Activated CD8-positive, alpha-beta memory T cell treated with anti-CD3 and anti-CD28 coated beads, Interleukin-2, amount 50 U/mL, for 4 hours (primary cell): ENCODE measurements at places on chromosomes 7 and 10.

DNA sequence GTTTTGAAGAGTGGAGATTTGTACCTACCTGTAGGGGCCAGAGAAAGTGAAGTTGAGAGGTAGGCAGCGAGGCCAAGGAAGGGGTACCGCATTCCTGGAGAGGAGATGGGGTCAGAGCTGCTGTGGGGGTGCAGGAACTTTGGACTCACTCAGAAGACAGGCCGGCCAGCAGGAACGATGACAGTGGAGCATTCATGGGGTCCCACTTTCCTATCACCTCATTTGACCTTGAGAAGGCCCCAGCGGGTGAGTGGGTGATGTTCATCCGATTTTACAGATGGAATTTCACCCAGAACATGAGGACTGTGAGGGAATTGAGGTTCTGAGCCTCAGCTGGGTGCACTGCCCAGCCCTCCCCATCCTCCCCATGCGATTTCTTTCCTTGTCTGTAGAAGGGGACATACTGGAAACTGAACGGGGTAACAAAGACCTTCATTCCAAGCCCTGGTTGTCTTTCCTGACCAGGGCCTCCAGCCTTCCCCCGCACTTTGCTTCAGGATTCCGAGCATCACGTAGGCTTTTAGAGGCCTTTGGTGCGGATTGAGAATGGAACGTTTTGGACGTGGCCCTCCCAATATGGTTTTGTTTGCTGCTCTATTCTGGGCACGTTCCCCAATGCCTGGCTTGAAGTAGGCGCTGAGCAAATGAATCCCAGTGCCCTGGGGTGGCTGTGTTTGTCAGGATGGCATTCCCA lies 87.3 kb downstream of the ADCY1 start:
- DNase-seq: no peak

DNA sequence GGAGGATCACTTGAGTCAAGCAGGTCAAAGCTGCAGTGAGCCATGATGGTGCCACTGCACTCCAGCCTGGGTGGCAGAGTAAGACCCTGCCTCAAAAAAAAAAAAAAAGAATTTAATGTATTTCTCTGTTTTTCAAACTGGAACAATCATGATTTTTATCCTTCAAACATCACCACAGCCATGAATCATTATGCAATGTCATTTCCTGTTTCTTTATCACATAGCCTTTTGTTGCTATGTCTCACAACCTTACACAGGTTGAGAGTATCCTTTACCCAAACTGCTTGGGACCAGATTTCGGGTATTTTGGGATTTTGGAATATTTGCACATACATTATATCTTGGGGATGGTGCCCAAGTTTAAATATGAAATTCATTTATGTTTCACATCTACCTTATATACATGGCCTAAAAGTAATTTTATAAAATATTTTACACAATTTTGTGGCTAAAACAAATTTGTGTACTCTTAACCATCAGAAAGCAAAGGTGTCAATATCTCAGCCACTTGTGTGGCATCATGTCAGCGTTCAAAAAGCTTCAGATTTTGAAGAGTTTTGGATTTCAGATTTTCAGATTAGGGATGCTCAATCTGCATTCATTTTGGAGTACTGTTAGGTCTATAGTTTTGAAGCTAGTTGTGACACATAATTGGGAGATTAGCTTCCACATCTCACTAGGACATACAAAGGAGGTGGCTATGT lies 8.2 kb downstream of the NT5C3A start:
- no peak for DNase-seq

- DNase-seq: peak; percentile 39
Observed at GRCh38 chr7:4739528-4739992, 35.9 kb upstream of the AP5Z1 start.

DNA sequence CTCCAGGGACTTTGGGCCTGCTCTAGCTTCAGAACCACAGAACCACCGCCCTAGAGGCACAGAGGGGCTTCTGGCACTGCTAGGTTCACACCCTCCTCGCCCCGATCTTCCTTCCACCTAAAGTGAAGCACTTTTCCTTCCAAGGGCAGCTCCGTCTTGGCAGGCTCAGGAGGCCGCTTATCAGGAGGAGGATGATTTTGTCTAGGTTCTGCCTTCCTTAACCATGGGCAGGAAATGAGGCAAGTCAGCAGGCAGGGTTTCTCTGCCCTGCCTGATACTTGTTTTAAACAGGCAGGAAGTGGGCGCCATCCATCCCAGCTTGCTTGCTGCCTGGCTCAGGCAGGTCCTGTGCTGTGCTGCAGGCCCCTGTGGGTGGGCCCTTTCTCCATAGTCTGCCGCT lies 8.3 kb upstream of the ATP6V0E2 start:
- DNase-seq: peak; percentile 53

- DNase-seq: no peak
Observed at GRCh38 chr7:53431901-53432300, 396.5 kb downstream of the POM121L12 start.

- DNase-seq: no peak
Observed at GRCh38 chr10:90133606-90134005, 432.2 kb downstream of the KIF20B start.

DNA sequence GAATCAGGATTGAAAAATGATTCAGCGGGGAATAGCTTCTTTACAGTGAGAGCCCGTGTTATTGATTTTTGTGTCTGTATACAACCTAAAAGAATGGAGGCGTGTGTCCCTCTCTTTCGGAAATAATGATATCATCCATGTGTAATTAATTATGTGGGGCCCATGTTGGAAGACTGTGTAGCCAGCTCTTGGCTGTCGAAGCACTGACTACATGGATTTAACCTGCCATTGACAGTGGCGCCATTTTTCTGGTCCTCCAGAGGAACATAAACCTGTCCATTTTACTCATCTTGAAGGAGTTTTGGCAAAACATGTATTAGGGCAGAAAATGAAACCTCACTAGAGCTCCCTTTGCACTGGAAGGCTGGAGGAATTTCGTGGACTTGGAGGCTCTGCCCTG lies 119.6 kb downstream of the ITIH5 start:
- no peak for DNase-seq

GRCh38 chr10:10869592-10869991 lies 148.1 kb upstream of the CELF2 start:
- DNase-seq: no peak

- DNase-seq: no peak
Observed at GRCh38 chr7:117874191-117874700, 1.0 kb upstream of the CTTNBP2 start.

GRCh38 chr7:114973147-114973546 lies 51.3 kb downstream of the MDFIC start:
- DNase-seq: no peak

GRCh38 chr7:105250706-105251105 lies 138.0 kb downstream of the SRPK2 start:
- no peak for DNase-seq

GRCh38 chr10:28993861-28994260 lies 295.0 kb upstream of the LYZL1 start:
- no peak for DNase-seq

DNA sequence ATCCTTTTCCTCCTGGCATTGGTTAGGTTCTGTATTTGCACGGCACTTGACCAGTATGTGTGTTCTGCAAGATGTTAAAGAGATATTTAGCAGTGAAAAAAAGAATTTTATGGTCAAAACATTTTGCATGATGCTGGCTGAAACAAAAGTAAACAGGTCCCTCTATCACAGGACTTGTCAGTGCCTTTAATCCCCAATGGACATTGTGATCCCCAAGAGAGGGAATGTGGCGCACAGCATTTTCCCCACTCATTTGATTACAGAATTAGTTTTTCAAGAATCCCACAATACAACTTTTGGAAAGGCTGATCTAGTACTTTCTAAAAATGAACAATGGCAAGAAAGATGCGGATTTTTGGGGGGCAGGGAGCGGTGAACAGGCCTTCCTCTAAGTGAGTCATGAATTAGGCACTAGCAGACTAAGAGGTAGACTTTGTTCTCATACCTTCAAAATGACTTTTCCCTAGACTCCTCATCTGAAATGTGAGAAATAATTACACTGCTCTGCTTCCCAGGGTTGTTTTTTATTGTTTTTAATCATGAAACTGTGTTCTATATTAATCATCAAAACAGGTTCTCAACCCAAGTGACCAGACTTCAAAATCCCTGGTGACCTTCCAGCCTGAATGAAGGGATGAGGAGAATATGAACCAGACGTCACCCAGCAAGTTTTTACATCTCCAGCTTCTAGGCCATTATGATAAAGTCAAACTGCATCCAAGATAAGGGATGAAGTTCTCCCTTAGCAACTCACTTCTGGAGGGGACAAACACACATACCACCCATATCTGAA lies 8.6 kb downstream of the FBXW4 start:
- DNase-seq: no peak

DNA sequence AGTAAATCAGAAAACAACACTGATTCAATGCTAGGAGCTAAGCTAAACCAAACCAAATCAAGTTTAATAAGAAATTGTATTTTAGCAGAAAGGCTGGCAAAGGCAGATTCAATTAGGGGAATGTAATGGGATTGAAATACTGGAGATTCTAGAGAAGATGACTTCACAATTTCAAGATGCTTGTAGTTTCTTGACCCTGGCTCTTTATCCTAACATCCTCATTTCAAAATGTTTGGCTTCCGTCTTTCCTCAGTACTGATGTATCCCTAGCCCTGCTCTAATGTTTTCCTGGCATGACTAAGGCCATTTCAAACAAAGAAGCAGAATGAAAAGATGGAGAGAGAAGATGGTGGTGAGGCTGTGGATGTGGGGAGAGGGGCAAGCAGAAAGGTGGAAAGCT lies 2.7 kb upstream of the JCAD start:
- DNase-seq: no peak

- no peak for DNase-seq
Observed at GRCh38 chr10:124101351-124101750, 8.0 kb upstream of the CHST15 start.

DNA sequence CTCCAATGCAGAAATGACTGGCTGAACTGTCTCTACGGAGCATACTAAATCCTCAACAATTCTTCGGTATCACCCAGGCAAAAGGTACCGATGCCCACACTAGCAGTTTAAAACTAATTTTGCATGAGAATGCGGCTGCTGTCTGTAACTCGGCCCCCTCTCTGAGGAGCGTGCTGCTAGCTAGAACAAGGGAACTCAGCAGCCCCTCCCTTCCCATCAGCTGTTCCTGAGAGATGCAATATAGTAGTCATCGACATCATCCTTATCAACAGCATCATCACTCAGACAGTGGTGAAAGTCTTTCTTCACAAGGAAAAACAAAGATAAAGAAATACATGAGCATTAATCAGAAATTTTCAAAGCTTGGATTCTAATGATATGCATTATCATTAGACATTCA lies 189.1 kb upstream of the FRMD4A start:
- no peak for DNase-seq

DNA sequence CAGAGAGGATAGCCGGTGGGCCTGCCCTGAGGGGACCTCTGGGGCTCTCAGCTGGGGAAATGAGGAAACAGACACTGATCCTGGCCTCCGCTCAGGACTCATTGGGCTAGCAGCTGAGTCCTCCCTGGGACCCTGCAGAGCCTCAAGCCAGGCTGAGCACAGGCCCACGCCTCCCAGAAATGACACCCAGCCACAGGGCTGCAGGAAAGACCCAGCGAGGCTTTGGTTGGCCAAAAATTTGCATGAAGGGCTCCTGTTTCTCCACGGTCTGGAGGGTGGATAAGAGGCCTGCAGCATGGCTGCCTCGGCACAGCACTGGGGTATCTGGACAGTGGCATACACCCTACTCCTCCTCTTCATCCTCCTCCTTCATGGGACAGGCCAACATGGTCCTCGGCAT lies 60.4 kb downstream of the ZNF33B start:
- no peak for DNase-seq

DNA sequence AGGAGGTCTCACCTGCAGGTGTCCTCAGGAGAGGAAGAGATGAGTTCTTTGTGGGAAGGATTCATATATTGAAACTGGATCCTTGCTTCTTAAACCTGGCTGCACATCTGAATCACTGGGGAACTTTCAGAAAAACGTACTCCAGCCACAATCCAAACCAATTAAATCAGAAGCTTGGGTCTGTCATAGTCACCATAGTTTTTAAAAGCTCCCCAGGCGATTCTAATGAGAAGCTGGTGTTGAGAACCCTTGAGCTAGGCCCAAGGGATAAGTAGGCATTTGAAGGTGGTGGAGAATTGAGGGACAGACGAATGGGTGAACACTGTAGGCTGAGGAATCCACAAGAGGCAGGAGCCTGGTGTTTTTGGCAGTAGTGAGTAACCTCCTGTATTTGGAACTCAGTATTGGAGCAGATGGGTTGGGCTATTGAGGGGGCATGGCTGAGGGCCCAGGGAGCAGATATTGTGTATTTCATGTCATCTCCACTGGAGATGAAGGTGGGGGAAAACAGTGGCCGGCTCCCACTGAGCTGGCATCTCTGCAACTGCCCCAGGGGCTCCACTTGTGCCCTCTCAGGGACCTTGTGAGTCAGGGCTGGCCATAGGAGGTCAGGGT lies 14.5 kb downstream of the ADCYAP1R1 start:
- no peak for DNase-seq

DNA sequence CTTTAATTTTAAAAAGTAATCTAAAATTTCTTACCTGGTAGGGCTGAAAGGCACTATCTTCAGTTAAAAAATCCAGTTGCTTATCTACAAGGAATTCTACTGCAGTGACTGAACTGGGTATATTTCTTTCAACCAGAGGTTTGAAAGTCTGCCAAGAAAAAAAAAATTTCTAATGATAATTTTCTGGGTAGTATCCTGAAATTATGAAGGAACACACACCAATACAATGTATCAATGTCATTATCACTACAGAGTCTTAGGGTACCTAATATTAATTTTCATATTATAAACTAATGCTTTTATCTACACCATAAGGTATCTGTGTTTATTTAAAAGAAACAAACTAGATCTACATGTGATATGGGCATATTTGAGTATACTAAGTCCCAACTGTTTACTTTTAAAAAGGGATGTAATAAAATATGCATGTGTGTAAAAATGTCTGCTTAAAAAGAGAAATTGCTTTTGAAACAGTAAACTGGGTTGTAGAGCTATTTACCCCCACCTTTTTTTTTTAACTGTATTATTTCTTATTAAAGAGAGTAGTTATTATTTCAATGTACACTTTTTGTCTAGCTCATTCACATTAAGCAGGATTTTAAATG lies 131.6 kb downstream of the NRBF2 start:
- no peak for DNase-seq

GRCh38 chr10:37774351-37774750 lies 83.1 kb downstream of the ZNF248 start:
- DNase-seq: no peak

DNA sequence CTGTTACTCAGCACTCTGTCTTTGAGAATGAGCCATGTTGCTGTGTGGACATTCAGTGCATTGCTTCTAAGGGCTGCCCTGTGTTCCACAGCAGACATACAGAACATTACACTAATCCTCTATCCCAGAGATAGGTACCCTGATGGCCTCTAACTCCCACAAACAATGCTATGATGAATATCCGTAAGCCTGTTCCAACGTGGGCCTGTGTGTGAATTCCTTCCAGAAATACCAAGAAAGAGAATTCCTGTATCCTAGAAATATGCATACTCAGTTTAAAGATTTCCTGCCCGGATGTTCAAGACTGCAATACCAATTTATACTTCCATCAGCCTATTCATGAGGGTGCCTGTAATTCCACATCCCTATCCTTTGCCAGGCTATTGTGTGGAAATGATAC lies 21.3 kb upstream of the ST8SIA6 start:
- DNase-seq: no peak

- DNase-seq: no peak
Observed at GRCh38 chr10:74077416-74077815, 73.2 kb downstream of the AP3M1 start.
